ENCODE measurements at places on chromosomes 5 and 9.

- peak; percentile 55 for DNase-seq
These were observed 8.6 kb downstream of the KLHL9 start for GRCh38 chr9:21326526-21327139.

GRCh38 chr9:1454616-1455347 is 404.6 kb downstream of the DMRT2 start:
- DNase-seq, result no peak

- DNase-seq, result no peak
These were observed 73.3 kb upstream of the TXNDC8 start for GRCh38 chr9:110410961-110411360.

- DNase-seq, result no peak
These were observed 24.6 kb upstream of the NANS start for GRCh38 chr9:98031935-98032334.

DNA sequence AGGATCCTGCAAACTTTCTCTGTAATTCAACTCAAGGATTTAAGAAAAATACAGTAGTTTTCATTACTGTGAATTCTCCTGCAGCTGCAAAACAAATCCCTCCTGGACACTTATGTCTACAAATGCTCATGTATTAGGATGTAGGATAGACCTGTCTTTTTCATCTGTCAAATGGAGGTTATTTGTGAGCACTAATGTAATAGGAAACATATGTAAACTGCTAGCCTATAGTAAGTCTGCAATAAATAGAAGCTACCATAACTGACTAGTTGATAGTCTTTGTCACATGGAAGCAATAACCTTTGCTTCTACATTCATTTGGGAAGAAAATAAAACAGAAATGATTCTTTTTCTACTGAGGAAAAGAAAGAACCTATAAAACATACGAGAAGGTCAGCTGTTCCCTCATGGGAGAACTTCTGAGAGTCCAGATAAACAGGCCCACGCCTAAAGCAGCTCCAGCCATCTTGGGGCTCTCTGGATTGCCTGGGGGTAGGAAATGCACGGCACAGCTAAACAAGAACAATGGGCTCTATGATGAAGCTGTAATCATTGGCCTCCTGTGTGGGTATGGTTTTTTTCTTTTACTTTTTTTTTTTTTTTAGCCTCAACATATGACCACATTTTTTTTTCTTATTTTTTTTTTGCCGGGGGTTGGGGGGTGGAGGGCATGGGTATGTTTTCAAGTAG is 6.2 kb downstream of the KCNV2 start:
- no peak for DNase-seq

DNA sequence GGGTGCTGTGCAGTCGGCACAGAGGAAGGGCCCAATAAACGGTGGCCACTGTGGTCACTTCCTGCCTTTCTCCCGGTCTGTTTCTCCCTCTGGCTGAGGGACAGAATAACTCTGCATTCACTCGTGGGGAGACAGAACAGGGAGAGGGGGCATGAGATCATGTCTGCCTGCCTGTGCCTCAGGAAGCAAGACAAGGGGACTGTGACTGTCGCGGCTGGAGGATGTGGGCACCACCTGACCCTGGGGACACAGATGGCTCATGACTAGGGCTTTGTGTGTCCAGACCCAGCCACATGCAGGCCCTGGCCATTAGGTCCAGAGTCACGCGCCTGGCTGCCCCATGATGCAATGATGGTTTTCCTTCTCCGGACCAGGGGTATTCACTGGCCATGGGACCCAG is 5.8 kb downstream of the TRUB2 start:
- no peak for DNase-seq

DNA sequence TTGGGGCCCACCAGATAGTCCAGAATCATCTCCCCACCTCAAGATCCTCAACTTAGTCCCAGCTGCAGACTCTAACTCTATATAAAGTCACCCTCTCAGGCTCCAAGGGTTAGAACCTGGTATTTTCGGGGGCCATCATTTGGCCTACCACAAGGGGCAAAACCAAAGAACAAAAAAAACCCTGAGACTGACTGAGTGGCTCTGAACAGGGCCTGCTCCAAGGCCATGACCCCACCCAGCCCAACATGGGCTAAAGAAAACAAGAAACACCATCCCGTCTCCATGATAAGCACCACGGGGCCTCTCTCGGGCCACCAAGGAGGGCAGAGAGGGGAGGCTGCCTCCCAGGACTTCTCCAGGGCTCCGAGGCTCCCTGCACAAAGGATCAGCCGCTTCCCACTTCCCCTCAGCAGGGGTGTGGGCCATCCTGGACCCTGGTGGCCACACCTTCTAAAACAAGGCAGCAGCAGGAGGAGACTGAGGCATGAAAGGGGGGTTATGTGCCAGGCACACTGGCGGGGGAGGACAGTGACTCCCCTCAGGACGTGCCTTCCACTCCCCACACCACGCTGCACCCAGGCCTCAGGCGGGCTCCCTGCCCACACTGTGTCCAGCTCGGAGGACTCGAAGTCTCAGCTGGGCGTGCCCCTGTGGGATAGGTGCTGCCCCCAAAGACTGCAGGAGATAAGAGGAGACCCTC is 51.5 kb downstream of the SEMA4D start:
- DNase-seq, result no peak

- peak; percentile 5 for DNase-seq
These were observed 126.2 kb upstream of the PLCXD3 start for GRCh38 chr5:41636605-41637004.

DNA sequence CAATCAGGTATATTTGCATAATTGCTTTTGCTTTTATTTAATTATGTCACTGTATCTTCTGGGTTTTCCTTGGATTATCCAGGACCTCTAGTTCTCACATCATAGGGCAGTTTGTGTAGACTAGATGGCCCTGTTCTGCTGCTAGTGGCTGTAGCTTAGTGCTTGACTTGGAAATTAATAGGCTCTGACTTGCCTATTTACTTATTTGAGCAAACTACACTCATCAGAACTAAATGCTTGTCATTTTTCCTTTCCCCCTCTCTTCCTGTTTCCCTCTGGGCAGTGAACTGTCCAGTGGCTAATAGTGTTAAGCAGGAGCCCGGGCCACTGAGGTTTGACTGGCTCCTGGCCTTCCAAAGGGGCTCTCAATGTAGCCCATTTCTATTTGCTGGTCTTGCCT is 135.7 kb downstream of the MAN2A1 start:
- DNase-seq, result no peak

DNA sequence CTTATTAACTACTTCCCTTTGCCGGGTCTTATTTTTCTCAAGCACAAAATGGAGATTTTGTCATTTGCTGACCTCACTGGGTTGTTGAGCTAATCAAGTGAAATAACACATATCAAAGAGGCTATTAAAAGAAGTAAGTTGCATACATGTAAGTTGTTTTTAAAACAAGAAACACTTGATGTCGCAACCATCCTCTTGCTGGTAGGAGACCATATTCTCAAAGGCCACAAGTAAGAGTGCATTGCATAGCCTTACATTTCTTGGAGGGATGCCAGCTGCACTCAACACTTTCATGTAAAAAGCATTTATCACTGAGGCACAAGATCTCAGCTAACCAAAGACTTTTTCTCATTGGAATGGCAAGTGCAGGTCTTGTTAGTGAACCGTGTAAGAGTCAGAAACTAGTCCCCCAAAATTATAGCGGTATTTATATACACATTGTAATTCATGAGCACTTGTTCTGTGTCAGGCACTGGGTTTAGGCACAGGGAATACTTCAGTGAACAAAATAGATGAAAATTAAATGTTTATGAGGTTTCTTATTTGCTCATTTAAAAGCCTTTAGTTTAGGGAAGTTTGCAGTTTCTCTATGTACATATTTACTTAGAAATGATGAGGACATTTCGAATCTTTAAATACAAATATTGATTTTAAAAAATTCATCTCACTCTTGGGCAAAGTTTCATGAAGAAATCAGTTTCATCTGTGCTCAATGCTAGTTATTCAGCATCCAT is 72.0 kb downstream of the ZFAND5 start:
- DNase-seq, result no peak

- no peak for DNase-seq
These were observed 692.8 kb upstream of the CDH18 start for GRCh38 chr5:20680718-20681302.

DNA sequence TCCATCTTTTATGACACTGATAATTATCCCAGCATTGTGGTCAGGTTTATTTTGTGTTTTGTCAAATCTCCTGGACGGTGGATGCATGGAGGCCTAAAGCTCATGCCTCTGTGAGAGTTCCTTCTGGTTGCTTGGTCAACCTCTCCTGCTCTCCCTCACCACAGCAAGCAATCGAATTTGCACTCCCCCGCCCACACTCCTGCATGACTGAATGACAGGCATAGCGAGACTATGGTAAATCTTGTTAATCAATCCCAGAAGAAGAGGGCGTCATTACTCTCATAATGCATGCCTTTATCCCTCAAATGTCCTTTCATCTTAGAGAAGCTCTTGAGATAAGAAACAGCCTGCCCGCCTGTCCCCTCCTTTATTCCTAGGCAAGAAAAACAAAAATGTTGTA is 1215.0 kb upstream of the CDH9 start:
- DNase-seq, result no peak

GRCh38 chr9:71761938-71762353 is 6.4 kb downstream of the CEMIP2 start:
- DNase-seq, result no peak

DNA sequence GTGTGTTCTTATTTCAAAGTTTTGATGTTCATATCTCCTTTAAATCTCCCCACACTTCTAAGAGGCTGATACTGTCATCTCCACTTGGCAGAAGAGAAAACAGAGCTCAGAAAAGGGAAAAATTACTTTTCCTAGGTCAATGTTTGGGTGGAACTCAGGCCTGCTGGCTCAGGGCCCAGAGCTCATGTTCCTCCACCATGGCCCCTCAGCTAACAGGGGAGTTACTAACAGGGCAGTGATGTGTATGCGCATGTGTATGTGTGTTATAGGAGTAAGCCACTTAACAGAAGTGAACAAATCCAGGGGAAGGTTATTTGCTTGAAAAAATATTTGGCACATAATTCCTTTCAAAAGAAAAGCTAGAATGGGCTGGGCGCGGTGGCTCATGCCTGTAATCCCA is 2.5 kb downstream of the C1QTNF2 start:
- DNase-seq, result no peak

- DNase-seq, result no peak
These were observed 126.7 kb upstream of the PTGER4 start for GRCh38 chr5:40552981-40553380.

- no peak for DNase-seq
These were observed 274.1 kb downstream of the ARHGAP26 start for GRCh38 chr5:143044265-143044664.
